ENCODE measurements at places on chromosomes 3 and 15. TPM values are rescaled to one million over a fixed set of nuclear protein-coding genes. Genes with fewer than 3 reads are reported as not detected.
A peak's percentile ranks its signal among the peaks of the same experiment; 100 is the strongest.

KLHL6 gene
- total RNA-seq: 0.16 TPM

NR2E3 gene
- total RNA-seq: not detected

ARGFX gene
- total RNA-seq: not detected

- no peak overlapping the region for H3K4me3 ChIP-seq
- no peaks in the 10 kb centered on the region for H3K27me3 ChIP-seq
- no peaks in the 10 kb centered on the region for H3K36me3 ChIP-seq
- DNase-seq: peak; percentile 81
- no peaks in the 10 kb centered on the region for H3K4me1 ChIP-seq
Measured at GRCh38 chr3:111338059-111338698, 203.8 kb upstream of the CD96 start.

DNA sequence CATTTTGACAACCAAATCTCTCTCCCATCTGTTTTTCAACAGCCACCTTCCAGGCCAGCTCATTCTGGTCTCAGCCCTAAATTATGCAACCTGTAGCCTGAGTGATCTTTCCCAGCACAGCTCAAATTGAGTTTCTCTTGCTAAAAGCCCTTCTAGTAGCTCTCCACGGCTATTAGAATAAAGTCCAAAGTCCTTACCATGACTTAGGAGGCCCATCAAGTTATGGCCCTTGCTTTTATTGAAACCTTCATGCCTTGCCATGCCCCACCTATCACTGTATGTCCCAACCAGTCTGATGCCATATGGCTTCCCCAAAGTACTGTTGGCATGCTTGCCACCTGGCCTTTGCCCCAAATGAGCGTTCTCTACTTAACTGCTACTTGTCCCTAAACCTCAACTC is 303.5 kb upstream of the GADL1 start:
- peaks cover 13% of the 10 kb centered on the region for H3K4me1 ChIP-seq
- no peaks in the 10 kb centered on the region for H3K27me3 ChIP-seq
- H3K36me3 ChIP-seq: no peaks in the 10 kb centered on the region

DNA sequence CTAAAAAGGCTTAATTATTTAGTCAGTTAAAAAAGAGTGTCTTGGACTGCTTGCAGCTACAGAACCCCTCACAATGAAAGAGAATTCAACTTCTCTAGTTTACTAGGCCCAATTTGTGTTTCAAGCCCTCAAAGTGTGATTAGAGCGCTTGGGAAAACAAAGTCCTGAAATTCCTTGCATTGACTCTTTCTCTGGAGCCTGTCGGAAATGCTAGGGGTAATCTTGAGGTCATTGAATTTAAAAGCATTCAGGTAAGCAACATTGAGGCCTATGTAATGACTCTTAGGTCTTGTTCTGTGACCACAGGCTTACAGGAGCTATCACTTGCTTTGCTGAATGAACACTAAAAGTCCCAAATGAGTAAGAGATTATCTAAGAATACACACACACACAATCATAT is 186.0 kb downstream of the NLGN1 start:
- no peaks in the 10 kb centered on the region for H3K4me1 ChIP-seq
- DNase-seq: no peak
- H3K27ac ChIP-seq: no peak overlapping the region
- peaks cover 19% of the 10 kb centered on the region for H3K27me3 ChIP-seq
- H3K36me3 ChIP-seq: no peaks in the 10 kb centered on the region

- H3K27ac ChIP-seq: no peak overlapping the region
- no peaks in the 10 kb centered on the region for H3K27me3 ChIP-seq
- peaks cover 6% of the 10 kb centered on the region for H3K4me1 ChIP-seq
- H3K36me3 ChIP-seq: no peaks in the 10 kb centered on the region
Measured at GRCh38 chr15:70203981-70204560, 106.4 kb upstream of the TLE3 start.

DNA sequence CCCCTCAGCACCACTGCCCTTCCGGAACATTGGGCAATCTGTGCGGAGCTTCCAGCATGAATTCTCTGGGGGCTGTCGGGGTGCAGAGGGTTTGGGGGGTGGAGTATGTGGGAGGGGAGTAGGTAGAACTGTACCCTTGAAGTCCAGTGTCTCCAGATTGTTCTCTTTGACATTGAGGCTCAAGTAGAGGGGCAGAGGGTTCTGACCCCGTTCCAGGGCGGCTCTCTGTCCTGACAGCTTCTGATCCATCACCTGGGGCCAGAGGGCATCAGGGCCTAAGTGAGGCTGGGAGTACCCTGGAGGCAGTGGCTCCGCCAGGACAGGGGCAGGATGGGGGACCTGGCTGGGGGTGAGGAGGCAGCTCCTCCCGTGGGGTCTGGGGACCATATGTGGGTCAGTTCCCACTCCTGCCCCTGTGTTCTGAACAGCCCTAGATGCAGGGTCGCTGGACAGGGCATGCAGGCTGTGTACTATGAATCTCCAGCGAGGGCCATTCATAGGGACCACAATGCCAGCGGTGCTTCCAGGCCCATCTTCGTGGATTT is 22.1 kb downstream of the PLA2G4D start:
- H3K4me3 ChIP-seq: no peak overlapping the region
- no peaks in the 10 kb centered on the region for H3K4me1 ChIP-seq
- H3K27ac ChIP-seq: no peak overlapping the region

DNA sequence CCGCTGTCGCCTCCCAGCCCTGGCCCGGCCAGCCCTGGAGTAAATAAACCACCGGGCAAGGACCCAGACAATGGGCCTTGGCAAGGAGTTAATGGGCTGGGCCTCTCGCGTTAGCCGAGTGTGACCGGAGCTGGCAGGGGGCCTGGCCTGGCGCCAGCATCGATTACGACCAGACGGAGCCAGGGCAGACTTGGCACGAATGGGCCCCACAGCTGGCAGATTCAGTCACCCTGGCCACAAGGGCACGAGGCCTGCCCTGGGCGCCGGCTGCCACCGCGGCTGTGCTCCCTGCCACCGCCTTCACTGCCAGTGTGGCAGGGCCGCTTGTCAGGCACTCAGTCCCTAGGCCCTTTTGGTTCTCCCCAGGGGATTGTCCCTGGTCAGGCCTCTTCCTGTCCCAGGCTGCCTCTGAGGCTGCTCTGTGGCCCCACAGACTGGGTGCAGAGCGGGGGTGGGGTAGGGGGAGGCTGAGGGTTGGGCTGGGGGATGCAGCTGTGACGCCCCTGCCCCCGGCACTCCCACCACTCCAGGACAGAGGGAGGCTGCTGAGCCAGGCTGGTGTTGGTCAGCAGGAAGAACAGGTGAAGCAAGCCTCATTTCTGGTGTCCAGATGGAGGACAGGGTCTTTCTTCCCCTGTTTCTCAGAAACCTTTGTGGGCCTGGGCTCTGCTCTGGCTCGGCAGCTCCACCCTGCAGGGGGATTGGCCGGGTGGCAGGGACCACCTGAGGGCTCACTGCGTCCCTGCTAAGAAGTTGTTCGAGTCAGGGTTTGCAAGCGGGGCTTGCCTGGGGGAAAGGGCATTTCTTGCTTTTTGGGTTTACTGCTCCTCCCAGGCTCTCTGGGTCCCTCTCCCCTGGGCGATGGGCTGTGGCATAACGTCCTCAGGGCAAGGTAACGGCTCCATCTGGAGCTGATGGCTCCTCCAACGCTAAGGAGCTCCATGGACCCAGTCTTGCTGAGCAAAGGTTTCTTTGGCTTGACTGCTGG is 30.5 kb upstream of the SRP14 start:
- no peaks in the 10 kb centered on the region for H3K27me3 ChIP-seq
- no peak overlapping the region for H3K4me3 ChIP-seq
- peaks cover 19% of the 10 kb centered on the region for H3K4me1 ChIP-seq
- H3K27ac ChIP-seq: peak overlapping the region; percentile 75

- H3K27me3 ChIP-seq: no peaks in the 10 kb centered on the region
- no peak overlapping the region for H3K4me3 ChIP-seq
- no peaks in the 10 kb centered on the region for H3K36me3 ChIP-seq
- H3K27ac ChIP-seq: no peak overlapping the region
Measured at GRCh38 chr3:33775363-33775762, 23.1 kb upstream of the PDCD6IP start.

GRCh38 chr3:171901615-171902312 is 58.6 kb downstream of the TMEM212 start:
- H3K4me3 ChIP-seq: no peak overlapping the region
- no peak for DNase-seq
- H3K36me3 ChIP-seq: no peaks in the 10 kb centered on the region
- H3K4me1 ChIP-seq: peaks cover 3% of the 10 kb centered on the region
- H3K27ac ChIP-seq: peak overlapping the region; percentile 63

DNA sequence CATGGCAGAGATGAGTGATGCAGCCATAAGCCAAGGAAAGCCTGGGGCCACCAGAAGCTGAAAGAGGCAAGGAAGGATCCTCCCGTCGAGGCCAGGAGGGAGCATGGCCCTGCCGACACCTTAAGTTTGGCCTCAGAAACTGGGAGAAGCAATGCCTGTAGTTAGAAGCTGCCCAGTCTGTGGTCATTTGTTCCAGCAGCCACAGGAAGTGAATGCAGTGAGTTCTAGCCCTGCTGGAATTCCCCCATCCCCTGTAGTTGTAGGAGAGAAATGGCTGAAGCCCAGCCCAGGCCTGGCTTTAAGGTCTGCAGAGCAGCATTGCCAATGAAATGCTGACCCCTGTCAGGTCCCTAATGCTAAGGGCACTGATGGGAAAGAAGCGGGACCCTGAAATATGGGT is 12.2 kb upstream of the CHSY1 start:
- no peak overlapping the region for H3K4me3 ChIP-seq
- H3K4me1 ChIP-seq: no peaks in the 10 kb centered on the region
- no peaks in the 10 kb centered on the region for H3K36me3 ChIP-seq
- H3K27ac ChIP-seq: no peak overlapping the region
- no peaks in the 10 kb centered on the region for H3K27me3 ChIP-seq

- no peaks in the 10 kb centered on the region for H3K27me3 ChIP-seq
- no peak overlapping the region for H3K4me3 ChIP-seq
- no peaks in the 10 kb centered on the region for H3K4me1 ChIP-seq
- no peak for DNase-seq
- H3K36me3 ChIP-seq: no peaks in the 10 kb centered on the region
Measured at GRCh38 chr15:93141371-93141794, 52.4 kb upstream of the RGMA start.

DNA sequence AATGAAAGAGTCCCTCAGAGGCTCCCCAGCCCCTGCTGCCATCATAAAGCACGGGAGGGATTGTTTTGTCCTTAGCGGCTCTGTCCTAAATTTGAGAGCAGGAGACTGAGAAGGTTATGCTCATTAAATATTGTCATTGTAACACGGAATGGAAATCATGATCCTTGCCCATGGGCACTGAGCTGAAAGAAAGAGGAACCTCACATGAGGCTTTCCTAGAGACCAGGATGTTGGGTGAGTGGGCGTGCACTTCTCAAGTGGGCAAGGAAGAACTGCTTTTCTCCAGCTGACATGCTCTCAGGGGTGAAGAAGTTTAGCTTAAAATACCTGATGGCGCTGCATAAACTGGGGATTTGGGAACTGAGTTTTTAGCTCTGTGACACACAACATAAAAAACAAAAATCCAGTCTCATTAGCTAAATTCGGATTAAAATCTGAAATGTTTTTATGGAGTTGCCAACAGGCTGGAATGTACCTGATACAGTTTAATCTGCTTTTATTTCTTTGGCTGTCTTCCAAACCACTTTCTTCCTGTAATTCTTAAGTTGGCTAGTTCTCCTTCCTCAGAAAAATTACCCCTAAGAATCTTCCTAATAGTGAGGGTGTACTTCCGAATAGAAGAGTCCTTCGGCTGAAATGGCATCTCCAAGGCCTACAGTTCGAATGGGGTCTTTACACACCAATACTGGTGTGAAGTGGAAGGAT is 31.7 kb downstream of the ADPGK start:
- no peaks in the 10 kb centered on the region for H3K27me3 ChIP-seq
- no peaks in the 10 kb centered on the region for H3K36me3 ChIP-seq
- H3K4me3 ChIP-seq: no peak overlapping the region
- no peak overlapping the region for H3K27ac ChIP-seq

DNA sequence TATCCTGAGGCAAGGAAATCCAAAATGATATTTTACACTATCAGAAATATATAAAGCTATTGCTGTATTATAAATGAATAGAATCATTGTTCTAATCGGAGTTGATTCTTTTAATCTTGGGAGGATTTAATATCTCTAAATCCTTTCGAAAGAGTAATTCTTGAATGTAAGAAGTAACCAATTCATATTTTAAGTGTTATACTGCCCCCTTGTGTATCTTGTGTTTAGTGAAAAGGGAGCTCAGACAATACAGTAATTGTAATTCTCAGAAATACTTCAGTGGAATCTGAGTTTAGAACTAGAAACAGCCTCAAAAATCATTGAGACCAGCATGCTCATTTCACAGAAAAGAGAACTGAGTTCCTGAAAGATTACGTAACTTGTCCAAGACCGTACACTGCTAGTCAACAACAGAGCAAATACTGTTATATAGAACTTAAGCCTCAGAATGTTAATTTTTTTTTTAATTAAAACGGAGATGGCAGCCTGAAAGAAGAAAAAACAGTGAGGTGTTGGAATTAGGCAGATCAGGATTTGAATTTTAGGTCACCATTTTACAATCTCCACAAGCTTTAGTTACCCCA is 42.9 kb downstream of the PLCH1 start:
- DNase-seq: peak; percentile 84
- no peaks in the 10 kb centered on the region for H3K4me1 ChIP-seq
- H3K27ac ChIP-seq: no peak overlapping the region
- H3K27me3 ChIP-seq: no peaks in the 10 kb centered on the region
- no peak overlapping the region for H3K4me3 ChIP-seq
- H3K36me3 ChIP-seq: no peaks in the 10 kb centered on the region

DNA sequence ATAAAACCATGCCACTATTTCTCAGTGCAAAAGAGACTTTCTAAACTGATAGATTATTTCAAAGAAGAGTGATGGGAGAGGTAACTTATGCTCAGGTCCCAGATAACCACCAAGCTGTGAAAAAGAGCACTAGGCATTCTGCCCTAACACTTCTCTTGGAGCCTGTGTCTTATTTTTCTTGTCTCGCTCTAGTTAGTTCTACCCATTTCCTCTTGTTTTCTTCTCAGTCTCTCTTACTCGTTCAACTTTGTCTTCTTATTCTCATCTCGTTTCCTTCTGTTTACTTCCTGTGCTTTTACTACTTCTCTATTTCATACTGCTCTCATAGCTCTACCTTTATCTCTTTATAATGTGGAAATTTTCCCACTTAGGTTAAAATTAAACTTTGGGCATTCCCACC is 91.8 kb upstream of the CGNL1 start:
- no peaks in the 10 kb centered on the region for H3K36me3 ChIP-seq
- no peak overlapping the region for H3K4me3 ChIP-seq
- H3K27ac ChIP-seq: no peak overlapping the region
- H3K4me1 ChIP-seq: no peaks in the 10 kb centered on the region
- DNase-seq: no peak
- no peaks in the 10 kb centered on the region for H3K27me3 ChIP-seq

GRCh38 chr15:50791486-50791885 is 26.0 kb upstream of the SPPL2A start:
- peak overlapping the region; percentile 59 for H3K27ac ChIP-seq
- H3K4me1 ChIP-seq: no peaks in the 10 kb centered on the region
- H3K36me3 ChIP-seq: no peaks in the 10 kb centered on the region
- no peak overlapping the region for H3K4me3 ChIP-seq
- no peaks in the 10 kb centered on the region for H3K27me3 ChIP-seq
- no peak for DNase-seq

GRCh38 chr15:31254431-31255175 is 72.0 kb upstream of the KLF13 start:
- H3K36me3 ChIP-seq: no peaks in the 10 kb centered on the region
- H3K4me1 ChIP-seq: peaks cover 7% of the 10 kb centered on the region

DNA sequence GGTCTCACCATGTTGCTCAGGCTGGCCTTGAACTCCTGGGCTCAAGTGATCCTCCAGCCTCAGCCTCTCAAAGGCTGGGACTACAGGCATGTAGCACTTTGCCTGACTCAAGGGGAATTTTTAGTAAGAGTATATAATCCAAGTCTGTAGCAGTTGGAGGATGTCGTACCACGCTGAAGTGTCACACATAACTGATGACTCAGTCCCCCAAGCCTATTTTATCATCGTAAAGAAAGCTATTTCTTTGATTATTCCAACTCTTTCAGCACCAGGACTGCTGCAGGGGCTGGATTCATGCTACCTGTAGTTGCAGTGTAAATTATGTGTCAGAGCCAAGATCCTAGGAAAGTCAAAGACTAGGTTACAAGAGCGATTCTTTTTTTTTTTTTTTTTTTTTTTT is 1.4 kb upstream of the PRKCI start:
- H3K4me3 ChIP-seq: no peak overlapping the region
- no peaks in the 10 kb centered on the region for H3K27me3 ChIP-seq
- no peaks in the 10 kb centered on the region for H3K36me3 ChIP-seq

Data from hepatocyte (in vitro differentiated cells).